ENCODE measurements at places on chromosomes 2 and 18.

DNA sequence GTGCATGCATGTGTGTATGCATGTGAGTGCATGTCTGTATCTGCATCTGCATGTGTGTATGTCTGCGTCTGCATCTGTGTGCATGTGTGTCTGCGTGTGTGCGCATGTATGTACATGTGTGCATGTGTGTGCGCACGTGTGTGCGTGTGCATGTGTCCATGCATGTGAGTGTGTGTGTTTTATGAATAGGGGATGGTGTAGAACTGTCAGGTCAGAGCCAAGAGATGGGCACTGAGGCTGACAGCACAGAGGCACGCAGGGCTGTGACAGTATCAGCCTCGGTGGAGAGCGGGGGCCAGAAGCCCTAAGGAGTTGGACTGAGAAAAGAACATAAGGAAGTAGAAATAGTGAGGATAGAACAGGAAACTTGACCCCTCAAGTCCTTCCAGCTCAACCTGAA is 494.0 kb upstream of the MYT1L start:
- DNase-seq: no peak

DNA sequence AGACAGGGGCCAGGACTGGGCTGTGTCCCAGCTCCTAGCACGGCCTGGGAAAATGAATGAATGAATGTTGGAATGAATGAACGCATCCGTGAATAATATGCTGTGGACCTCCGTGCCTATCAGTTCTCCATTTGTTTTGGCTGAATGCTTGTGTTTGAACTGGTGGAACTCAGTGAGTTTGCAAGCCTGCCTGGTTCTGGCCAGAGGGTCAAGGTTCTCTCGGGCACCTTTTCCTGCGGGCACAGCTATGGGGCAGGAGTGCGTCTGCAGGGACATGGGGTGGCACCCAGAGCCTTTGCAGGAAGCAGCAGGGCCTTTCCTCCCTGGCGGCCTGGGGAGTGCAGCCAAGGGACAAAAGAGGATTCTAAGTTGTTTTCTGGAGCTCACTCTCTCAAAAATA is 17.6 kb upstream of the PDIA6 start:
- DNase-seq: no peak

DNA sequence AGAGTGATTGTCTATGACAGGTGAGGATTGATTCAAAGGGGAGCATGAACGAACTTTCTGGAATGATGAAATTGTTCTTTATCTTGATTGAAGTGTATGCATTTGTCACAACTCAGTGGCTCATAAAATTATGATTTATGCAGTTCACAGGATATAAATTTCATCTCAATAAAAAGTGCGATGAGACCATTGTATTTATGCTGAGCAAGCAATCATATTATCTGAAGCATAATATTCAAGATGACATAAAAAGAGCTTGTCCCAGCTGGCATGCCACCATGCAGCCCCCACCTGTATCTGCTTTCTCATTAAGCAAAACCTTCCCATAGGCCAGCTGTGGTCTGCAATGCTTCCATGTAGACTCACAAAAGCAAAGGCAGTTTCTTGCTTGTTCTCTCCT is 49.6 kb upstream of the TEX51 start:
- no peak for DNase-seq

GRCh38 chr18:78914249-78914935 is 65.2 kb upstream of the SALL3 start:
- no peak for DNase-seq

GRCh38 chr2:239853121-239853520 is 172.0 kb downstream of the NDUFA10 start:
- DNase-seq: no peak

All from HTR-8/SVneo (cell line).